ENCODE measurements at places on chromosomes 5 and 9. TPM values are rescaled to one million over a fixed set of nuclear protein-coding genes. Genes with fewer than 3 reads are reported as not detected.
A peak's percentile ranks its signal among the peaks of the same experiment; 100 is the strongest.

- H3K27ac ChIP-seq = no peak overlapping the region
- no peak overlapping the region for H3K4me3 ChIP-seq
- H3K36me3 ChIP-seq = peaks cover 39% of the 10 kb centered on the region
- DNase-seq = no peak
- H3K27me3 ChIP-seq = no peaks in the 10 kb centered on the region
Observed at GRCh38 chr5:1338506-1339070, 6.3 kb downstream of the CLPTM1L start.

GRCh38 chr9:116491219-116491618 lies 195.9 kb upstream of the TRIM32 start:
- H3K4me3 ChIP-seq = no peak overlapping the region
- no peaks in the 10 kb centered on the region for H3K36me3 ChIP-seq
- DNase-seq = no peak
- no peaks in the 10 kb centered on the region for H3K4me1 ChIP-seq
- H3K27ac ChIP-seq = no peak overlapping the region
- H3K27me3 ChIP-seq = no peaks in the 10 kb centered on the region

- H3K27ac ChIP-seq = peak overlapping the region; percentile 99
- no peak for DNase-seq
- peaks cover 48% of the 10 kb centered on the region for H3K4me1 ChIP-seq
- peaks cover 25% of the 10 kb centered on the region for H3K36me3 ChIP-seq
Observed at GRCh38 chr5:72847439-72847838, 31.0 kb downstream of the TNPO1 start.

DNA sequence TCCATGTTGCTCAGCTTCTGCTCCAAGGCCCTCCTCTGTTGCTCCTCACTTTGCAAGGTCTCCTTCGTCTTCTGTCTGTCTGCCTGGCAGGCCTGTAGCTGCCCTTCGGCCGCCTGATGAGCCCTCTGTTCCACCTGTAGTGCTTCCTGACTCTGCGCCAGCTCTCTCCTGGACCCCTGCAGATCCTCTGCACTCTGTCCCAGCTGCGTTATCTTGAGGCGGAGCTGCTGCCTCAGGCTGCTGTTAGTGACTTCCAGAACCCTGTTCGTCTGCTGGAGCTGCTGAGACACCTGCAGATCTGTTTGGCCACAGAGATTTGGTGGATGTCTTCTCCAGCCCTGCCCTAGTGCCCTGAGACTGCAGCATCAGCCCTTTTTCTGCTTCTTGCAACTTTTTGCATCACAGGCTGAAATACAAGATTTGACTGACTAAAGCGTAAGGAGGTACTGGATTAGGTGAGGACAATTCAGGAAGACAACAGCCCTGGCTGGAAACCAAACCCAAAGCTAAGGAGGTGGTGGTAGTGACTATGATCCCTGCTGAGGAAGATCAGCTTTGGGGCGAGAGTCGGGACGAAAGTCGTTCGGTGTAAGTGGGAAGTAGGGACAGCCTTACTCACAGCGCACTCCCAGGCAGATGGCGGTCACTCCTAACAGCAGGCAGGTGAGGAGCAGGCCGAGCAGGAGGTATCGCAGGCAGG lies 2.1 kb downstream of the CD72 start:
- no peaks in the 10 kb centered on the region for H3K27me3 ChIP-seq
- H3K4me1 ChIP-seq = peaks cover 49% of the 10 kb centered on the region
- peak overlapping the region; percentile 71 for H3K27ac ChIP-seq

Gene GABRP
- not detected for total RNA-seq

- no peak overlapping the region for H3K27ac ChIP-seq
- no peak overlapping the region for H3K4me3 ChIP-seq
- no peaks in the 10 kb centered on the region for H3K36me3 ChIP-seq
Observed at GRCh38 chr9:117098331-117098730, 316.5 kb downstream of the ASTN2 start.

Gene PHYHD1
- 1.5 TPM for total RNA-seq

DNA sequence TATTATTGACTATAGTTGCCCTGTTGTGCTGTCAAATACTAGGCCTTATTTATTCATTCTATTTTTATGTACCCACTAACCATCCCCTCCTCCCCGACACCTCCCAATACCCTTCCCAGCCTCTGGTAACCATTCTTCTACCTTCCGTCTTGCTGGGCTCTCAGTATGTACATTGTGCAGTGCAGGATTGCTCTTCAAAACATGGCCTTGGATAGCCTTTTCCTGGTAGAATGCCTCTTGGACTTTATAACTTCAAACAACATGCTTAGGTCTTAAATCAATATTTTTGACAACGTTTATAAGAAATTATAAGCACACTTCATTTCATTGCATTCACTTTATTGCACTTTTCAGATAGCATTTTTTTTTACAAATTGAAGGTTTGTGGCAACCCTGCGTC lies 172.6 kb upstream of the ACTBL2 start:
- no peaks in the 10 kb centered on the region for H3K4me1 ChIP-seq
- H3K4me3 ChIP-seq = no peak overlapping the region
- no peaks in the 10 kb centered on the region for H3K36me3 ChIP-seq
- H3K27ac ChIP-seq = no peak overlapping the region

- peak; percentile 64 for DNase-seq
- peaks cover 34% of the 10 kb centered on the region for H3K36me3 ChIP-seq
- no peaks in the 10 kb centered on the region for H3K27me3 ChIP-seq
- peak overlapping the region; percentile 11 for H3K4me3 ChIP-seq
- peaks cover 70% of the 10 kb centered on the region for H3K4me1 ChIP-seq
- H3K27ac ChIP-seq = peak overlapping the region; percentile 77
Observed at GRCh38 chr9:131720330-131720729, 19.5 kb downstream of the RAPGEF1 start.

Gene CCL27
- total RNA-seq = 0.43 TPM

Gene JAKMIP2
- 3.2 TPM for total RNA-seq

DNA sequence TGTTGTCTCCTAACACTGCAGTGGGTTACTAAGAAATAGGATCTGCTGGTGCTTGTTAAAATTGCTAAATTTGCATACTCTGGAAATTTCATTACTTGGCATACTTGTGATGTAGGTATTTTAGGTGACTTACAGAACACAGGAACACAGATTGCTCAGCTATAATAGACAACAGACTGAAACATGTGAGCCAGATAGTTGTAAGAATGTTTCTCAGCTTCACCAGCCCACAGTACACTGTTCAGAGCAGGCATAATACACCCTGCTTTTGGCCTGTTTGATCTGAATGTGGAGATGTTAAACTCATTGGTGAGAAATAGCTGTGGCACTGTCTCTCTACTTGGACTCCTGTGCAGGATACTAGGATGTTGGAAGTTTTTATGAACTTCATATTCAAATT lies 275.7 kb downstream of the CSNK1G3 start:
- no peaks in the 10 kb centered on the region for H3K27me3 ChIP-seq
- H3K4me3 ChIP-seq = no peak overlapping the region
- H3K27ac ChIP-seq = no peak overlapping the region
- no peaks in the 10 kb centered on the region for H3K36me3 ChIP-seq
- DNase-seq = no peak

DNA sequence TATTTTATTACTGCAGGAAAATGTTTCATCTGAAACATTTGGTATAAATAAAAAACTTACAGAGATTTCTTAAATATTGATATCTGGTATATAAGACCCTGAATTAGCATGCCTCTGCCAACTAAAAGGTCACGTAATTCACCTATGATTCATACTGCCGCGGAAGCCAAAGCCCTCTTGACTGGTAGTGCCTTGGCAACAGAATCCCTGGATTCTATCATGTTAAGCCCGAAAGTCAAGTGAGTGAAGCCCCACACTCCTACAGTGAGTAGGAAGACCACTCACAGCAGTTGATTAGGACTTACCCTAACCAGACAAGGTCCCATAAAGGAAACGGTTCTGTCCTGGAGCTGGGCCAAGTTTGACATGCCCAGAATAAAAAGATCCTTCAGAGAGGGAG lies 175.6 kb upstream of the NREP start:
- no peak for DNase-seq
- no peaks in the 10 kb centered on the region for H3K27me3 ChIP-seq

DNA sequence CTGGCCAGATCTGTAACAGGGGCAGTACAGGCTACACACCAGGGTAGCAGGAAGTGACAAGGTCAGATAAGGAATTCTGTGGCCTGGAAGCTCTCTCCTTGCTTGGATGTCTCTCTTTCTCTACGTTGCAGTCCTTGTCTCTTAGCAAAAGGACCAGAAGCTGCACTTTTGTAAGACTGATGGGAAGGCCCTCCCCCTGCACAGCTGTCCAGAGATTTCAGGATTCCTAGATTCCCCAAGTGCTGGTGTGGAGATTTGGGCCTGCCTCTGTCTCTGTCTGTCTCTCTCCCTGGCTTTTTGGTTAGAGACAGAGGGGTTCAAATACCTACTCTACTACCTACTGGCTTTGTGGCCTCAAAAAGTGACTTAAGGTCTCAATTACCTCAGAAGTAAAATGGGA lies 10.0 kb upstream of the CNTFR start:
- no peak overlapping the region for H3K27ac ChIP-seq
- H3K4me3 ChIP-seq = no peak overlapping the region
- no peaks in the 10 kb centered on the region for H3K36me3 ChIP-seq

- no peak for DNase-seq
- H3K27ac ChIP-seq = no peak overlapping the region
Observed at GRCh38 chr9:4026905-4027304, 273.0 kb downstream of the GLIS3 start.

Gene TAF11L3
- total RNA-seq = not detected

Gene TNIP1
- total RNA-seq = 222 TPM

Gene SLC25A2
- 0.25 TPM for total RNA-seq

GRCh38 chr9:13278023-13278367 lies 1.5 kb downstream of the MPDZ start:
- peaks cover 20% of the 10 kb centered on the region for H3K27me3 ChIP-seq
- H3K27ac ChIP-seq = no peak overlapping the region

GRCh38 chr9:91536211-91536691 lies 112.6 kb upstream of the NFIL3 start:
- H3K27me3 ChIP-seq = peaks cover 7% of the 10 kb centered on the region
- H3K36me3 ChIP-seq = no peaks in the 10 kb centered on the region
- peaks cover 7% of the 10 kb centered on the region for H3K4me1 ChIP-seq
- no peak overlapping the region for H3K4me3 ChIP-seq
- DNase-seq = no peak
- H3K27ac ChIP-seq = no peak overlapping the region

DNA sequence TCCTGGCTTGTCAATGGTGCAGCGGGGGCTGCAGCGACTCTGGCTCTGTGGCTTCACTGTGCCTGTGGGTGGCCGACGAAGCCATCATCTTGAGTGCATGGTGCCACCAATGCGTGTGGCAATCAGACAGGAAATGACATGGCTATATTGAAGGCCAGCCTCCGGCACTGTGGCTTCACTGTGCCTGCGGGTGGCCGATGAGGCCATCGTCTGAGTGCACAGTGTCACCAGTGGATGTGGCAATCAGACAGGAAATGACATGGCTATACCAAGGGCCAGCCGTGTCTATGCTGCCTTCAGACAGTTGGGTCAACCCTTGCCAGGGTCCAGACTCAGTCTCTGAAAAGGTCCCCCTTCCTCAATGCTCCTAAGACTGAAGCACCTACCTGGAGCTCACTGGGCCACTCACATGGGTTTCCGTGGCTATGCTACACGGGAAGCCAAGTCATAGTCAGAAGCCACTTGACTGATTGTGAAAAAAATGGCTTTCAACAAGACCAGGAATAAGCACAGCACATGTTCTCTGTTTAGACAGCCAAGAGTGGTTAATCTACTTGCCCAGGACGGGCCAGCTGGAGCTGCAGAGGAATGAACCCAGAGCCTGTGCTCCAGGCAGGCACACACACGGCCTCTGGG lies 67.5 kb upstream of the S1PR3 start:
- no peak overlapping the region for H3K27ac ChIP-seq
- H3K27me3 ChIP-seq = peaks cover 8% of the 10 kb centered on the region
- H3K4me3 ChIP-seq = no peak overlapping the region
- peak; percentile 32 for DNase-seq
- peaks cover 5% of the 10 kb centered on the region for H3K36me3 ChIP-seq

GRCh38 chr9:385818-386398 lies 171.2 kb downstream of the DOCK8 start:
- peaks cover 48% of the 10 kb centered on the region for H3K36me3 ChIP-seq
- H3K27ac ChIP-seq = no peak overlapping the region
- peak; percentile 41 for DNase-seq
- no peak overlapping the region for H3K4me3 ChIP-seq
- H3K4me1 ChIP-seq = no peaks in the 10 kb centered on the region
- H3K27me3 ChIP-seq = no peaks in the 10 kb centered on the region

Gene SV2C
- total RNA-seq = not detected

Gene PAEP
- total RNA-seq = not detected

GRCh38 chr5:36854402-36855140 lies 22.0 kb upstream of the NIPBL start:
- H3K27me3 ChIP-seq = peaks cover 9% of the 10 kb centered on the region
- no peak for DNase-seq
- H3K27ac ChIP-seq = no peak overlapping the region
- no peak overlapping the region for H3K4me3 ChIP-seq
- H3K36me3 ChIP-seq = peaks cover 2% of the 10 kb centered on the region
- no peaks in the 10 kb centered on the region for H3K4me1 ChIP-seq

GRCh38 chr5:96538808-96539250 lies 105.8 kb upstream of the PCSK1 start:
- DNase-seq = no peak
- peak overlapping the region; percentile 37 for H3K4me3 ChIP-seq
- H3K27ac ChIP-seq = peak overlapping the region; percentile 96
- no peaks in the 10 kb centered on the region for H3K27me3 ChIP-seq
- H3K4me1 ChIP-seq = peaks cover 42% of the 10 kb centered on the region

Gene SH3RF2
- total RNA-seq = not detected

- H3K4me3 ChIP-seq = no peak overlapping the region
- no peak for DNase-seq
- no peaks in the 10 kb centered on the region for H3K4me1 ChIP-seq
- H3K27me3 ChIP-seq = peaks cover 17% of the 10 kb centered on the region
- H3K27ac ChIP-seq = no peak overlapping the region
- H3K36me3 ChIP-seq = no peaks in the 10 kb centered on the region
Observed at GRCh38 chr5:112407240-112407639, 11.8 kb downstream of the EPB41L4A start.

DNA sequence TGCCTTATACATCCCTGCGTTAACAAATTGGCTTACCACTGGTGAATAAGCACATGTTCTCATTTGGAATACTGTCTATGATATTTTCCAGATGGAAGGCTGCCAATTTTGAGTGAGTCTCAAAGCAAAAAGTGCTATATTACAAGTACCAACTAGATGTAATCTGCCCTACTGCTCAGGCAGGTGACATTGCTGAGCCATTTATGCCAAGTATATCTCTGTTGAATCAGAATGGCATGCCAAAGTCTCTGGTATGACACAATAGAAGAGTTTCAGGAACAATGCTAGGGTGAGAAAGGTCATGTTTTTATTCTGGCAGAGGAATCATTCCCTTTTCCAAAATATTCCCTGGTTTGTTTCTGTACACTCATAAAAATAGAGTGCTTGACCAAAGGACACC lies 356.5 kb downstream of the CDH9 start:
- H3K27ac ChIP-seq = no peak overlapping the region
- no peak overlapping the region for H3K4me3 ChIP-seq
- no peaks in the 10 kb centered on the region for H3K36me3 ChIP-seq
- H3K4me1 ChIP-seq = no peaks in the 10 kb centered on the region
- DNase-seq = no peak

- DNase-seq = no peak
- no peaks in the 10 kb centered on the region for H3K36me3 ChIP-seq
- no peak overlapping the region for H3K4me3 ChIP-seq
- no peaks in the 10 kb centered on the region for H3K4me1 ChIP-seq
- no peaks in the 10 kb centered on the region for H3K27me3 ChIP-seq
Observed at GRCh38 chr5:81516091-81516490, 122.2 kb upstream of the ACOT12 start.
